Activated T-cell treated with anti-CD3 and anti-CD28 coated beads for 48 hours (primary cell): ENCODE measurements at places on chromosomes 16 and 17.

- DNase-seq, result no peak
Observed at GRCh38 chr16:11609474-11610120, 22.9 kb upstream of the LITAF start.

- DNase-seq, result no peak
Observed at GRCh38 chr17:62625870-62626200, 1.6 kb upstream of the MRC2 start.

- DNase-seq, result no peak
Observed at GRCh38 chr17:39601758-39602532, 5.8 kb downstream of the NEUROD2 start.

GRCh38 chr17:72152387-72152929 is 31.6 kb downstream of the SOX9 start:
- DNase-seq, result no peak

DNA sequence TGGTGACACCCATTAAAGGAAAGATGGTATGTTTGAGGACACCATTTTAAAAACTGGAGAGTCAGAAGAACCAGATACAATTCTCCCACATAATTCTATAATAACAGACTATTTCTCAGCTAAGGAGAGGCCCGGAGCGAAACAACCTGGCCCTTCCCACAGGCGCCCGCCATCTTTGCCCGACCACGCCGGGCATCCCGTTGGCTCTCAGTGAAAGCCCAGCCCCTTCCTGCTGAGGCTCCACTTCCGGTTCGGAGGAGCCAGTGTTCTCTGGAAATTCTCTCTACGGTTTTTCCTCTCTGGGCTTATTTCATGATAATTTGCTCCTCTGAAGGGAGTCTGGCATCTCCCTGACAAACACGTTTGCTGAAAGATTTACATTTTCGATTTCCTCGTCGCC is 175.7 kb downstream of the AXIN2 start:
- no peak for DNase-seq
